ENCODE measurements at places on chromosomes 1 and 21.

GRCh38 chr1:212982430-212983152 is 32.2 kb downstream of the VASH2 start:
- DNase-seq = no peak

- no peak for DNase-seq
Measured at GRCh38 chr1:243496187-243496646, 240.4 kb downstream of the SDCCAG8 start.

- no peak for DNase-seq
Measured at GRCh38 chr1:207518608-207519236, 22.8 kb downstream of the CR1 start.

DNA sequence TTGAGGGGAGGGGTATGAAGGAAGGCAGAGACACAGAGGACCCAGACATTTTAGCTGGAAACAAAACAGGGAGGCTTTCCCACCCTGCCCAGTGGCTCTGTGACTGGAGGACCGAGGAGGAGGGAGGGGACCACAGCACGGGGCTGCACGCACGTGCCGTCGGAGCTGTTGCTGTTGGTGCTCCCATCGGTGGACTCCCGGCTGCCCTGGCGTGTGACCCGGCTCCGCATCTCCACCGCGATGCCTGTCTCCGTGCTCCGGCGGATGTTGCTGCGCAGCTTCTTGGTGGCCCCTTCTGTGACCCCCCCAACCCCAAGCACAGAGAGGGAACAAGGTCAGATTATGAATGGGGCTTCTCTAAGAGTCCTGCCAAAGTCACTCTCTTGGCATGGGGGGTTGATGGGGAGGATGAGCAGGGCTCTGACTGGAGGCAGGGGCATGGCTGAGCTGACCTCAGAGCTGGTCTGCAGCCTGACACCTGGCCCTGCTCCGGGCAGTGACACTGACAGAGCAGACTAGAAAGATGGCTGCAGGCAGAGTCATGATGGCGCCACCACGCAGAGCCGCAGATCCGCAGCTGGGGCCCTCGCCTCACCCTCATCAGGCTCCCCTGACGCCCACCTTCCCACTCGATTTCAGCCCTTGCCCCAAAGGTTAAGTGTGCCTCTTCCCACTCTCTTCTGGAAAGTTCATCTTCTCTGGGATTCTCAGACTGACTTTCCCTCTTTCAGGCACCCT is 29.6 kb downstream of the RIMS3 start:
- DNase-seq = no peak

GRCh38 chr1:183073320-183073719 is 50.1 kb downstream of the LAMC1 start:
- no peak for DNase-seq

- no peak for DNase-seq
Measured at GRCh38 chr1:27886744-27887143, 14.4 kb downstream of the THEMIS2 start.

- DNase-seq = no peak
Measured at GRCh38 chr1:8419861-8420260, 101.9 kb downstream of the SLC45A1 start.

DNA sequence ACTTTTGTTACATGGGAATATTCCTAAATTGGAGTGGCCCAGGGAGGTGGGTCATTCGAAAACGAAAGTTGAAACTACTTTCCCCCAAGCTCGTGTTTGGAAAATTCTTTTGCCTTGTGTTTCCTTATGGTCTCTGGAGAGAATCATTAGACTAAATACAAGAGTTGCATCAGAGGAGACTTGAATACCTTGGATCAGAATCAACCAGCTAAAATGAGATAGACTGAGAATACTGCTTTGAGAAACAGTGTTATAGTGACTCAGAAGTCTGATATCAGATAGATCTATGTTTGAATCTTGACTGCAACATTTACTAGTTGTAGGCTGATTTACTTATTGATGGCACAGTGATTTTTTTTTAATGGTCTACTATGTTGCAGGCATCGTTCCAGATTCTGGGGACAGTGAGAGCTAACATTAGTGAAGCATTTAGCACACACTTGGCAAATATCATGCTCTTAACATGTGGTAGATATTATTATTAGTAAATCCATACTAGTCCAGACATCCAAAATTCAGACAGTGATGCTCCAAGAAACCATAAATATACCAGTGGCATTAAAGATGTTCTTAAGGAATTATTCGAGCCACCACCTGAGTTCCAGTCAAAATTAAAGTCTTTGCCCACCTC is 12.9 kb upstream of the ACTN2 start:
- DNase-seq = no peak

GRCh38 chr1:200410566-200410878 is 686 bp upstream of the ZNF281 start:
- DNase-seq = peak; percentile 54

DNA sequence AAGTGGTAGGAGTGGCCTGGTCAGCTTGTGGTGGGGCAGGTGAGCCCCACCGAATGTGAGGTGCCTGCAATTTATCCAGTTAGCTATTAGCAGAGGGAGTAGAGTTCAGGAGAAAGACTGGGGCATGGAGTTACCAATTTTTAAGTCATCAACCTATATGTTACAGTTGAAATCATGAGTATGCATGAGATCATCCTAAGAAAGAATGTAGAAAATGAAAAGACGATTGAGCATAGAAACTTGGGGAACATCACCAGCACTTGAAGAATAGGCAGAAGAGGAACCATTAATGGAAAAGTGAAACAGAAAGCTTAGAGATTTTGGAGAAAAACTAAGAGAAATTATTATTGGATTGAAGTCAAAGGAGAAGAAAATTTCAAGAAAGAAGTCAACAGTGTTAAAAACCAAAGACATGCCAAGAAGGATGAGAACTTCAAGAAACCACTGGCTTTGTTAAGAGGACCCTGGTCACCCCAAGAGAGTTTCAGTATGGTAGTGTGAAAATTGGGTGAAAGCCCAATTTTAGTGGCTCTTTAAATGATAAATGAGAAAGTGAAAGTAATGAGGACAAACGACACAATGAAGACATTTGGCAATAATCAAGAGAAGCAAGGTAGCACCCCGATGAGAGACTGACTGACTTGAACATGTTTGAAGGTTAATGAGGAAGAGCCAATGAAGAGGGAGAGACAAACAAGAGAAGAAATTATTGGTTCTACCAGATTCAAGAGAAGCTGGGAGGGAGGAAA is 36.7 kb downstream of the DNASE2B start:
- DNase-seq = no peak

GRCh38 chr1:119141020-119141424 is 569 bp upstream of the WARS2 start:
- peak; percentile 25 for DNase-seq

- DNase-seq = no peak
Measured at GRCh38 chr21:18370301-18370700, 33.3 kb downstream of the TMPRSS15 start.

- DNase-seq = no peak
Measured at GRCh38 chr1:112444269-112444668, 48.3 kb downstream of the CTTNBP2NL start.

DNA sequence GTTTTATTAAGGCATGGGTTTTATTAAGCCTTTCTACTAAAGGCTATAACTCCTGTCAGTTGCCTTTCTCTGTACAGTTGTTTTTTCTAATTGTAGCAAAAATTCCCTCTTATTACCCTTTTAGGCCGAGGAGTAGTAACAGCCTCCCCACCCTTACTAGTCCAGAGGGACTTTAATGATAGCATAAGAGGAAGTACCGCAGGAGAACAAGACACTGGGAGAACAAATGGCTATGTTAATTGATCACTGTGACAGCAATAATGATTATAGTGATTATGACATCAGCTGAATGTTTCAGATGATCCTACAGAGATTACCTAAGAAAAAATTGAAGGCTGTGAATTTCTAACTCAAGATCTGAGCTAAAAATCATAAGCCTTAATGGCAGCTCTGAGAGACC is 383.0 kb upstream of the PTBP2 start:
- DNase-seq = no peak

DNA sequence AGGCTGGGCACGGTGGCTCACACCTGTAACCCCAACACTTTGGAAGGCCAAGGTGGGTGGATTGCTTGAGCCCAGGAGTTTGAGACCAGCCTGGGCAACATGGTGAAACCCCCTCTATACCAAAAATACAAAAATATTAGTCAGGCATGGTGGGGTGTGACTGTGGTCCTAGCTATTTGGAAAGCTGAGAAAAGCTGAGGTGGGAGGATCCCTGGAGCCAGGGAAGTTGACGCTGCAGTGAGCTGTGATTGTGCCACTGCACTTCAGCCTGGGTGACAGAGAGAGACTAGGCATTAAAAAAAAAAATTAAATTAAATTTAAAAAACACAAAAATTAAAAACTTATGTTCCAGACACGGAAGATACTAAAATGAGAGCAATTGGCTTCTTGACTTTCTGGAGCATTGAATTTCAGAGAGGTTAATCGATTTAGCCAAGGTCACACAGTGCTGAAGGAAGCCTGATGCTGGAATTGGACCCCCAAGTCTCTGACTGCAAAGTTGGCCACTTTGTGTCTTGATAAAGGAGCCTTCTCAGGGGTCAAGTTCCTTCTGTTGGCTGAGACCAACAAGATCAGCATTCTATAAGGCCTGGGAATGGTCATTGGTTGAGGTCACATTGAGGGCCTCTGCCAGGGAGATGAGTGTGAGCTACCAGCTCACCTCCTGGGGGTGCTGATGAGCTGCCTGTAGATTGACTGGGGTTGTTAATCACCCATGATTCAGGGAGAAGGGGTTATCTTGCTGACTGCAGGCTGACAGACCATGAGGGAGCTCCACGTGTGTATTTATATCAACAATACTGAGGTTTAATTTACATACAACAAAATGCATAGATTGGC is 54.3 kb downstream of the RPS6KA1 start:
- peak; percentile 32 for DNase-seq

DNA sequence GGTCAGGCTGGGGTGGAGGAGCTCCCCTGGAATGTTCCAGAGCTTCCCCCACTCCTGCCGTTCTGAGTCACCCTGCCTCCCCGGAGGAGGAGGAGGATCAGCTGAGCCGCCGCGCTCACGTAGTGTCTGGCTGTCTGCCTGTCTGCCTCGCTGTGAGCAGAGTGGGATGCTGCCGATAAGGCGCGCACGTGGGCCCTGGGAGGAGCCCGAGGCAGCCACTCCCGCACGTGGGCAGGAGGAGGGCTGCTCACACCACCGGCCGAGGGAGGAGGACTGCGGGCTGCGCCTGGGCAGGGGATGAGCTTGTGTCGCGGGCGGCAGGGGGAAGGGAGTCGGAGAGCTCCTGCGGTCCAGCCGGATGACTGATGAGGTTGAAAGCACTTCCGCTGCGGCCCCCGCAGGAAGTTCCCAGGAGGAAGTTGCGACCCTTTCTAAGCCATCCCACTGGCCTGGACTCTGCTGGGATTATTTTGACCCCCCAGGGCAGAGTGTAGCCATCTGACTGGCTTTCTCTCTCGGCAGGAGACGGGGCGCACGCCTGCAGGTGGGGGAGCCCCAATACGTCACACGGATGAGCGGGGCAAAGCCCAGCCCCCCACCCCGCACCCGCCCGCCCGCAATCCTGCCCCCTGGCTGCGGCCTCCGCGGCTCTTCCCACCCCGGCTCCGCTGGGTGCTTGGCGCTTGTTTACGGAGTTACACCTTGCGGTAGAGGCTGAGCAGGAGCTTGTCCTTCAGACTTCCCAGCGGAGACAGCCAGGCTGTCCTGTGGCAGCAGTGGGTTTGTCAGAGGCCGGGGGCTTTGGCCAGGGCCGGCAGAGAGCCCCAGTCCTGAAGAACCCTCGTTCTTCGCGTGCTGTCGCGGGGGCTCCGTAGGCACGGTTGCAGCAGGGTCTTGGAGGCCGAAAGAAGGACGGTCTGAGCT is 9.8 kb downstream of the PDXK start:
- peak; percentile 89 for DNase-seq

DNA sequence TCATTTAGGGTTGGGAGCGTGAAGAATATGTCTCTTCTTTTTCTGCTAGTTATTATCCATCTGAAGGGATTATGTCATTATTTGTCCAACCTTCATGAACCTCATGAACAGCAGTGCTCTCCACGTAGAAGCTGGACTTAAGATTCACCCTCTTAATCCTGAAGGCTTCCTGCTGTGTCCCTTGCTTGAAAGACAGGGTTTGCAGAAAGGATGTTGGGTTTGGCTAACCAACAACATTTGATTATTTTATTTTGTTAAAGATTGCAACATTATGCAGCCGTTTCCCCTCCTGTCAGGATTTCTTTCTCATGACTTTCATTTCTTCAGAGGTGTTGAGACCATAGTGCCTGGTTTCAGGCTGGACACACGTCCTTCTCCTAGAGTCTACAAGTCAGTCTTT is 75.2 kb downstream of the NGF start:
- DNase-seq = no peak

DNA sequence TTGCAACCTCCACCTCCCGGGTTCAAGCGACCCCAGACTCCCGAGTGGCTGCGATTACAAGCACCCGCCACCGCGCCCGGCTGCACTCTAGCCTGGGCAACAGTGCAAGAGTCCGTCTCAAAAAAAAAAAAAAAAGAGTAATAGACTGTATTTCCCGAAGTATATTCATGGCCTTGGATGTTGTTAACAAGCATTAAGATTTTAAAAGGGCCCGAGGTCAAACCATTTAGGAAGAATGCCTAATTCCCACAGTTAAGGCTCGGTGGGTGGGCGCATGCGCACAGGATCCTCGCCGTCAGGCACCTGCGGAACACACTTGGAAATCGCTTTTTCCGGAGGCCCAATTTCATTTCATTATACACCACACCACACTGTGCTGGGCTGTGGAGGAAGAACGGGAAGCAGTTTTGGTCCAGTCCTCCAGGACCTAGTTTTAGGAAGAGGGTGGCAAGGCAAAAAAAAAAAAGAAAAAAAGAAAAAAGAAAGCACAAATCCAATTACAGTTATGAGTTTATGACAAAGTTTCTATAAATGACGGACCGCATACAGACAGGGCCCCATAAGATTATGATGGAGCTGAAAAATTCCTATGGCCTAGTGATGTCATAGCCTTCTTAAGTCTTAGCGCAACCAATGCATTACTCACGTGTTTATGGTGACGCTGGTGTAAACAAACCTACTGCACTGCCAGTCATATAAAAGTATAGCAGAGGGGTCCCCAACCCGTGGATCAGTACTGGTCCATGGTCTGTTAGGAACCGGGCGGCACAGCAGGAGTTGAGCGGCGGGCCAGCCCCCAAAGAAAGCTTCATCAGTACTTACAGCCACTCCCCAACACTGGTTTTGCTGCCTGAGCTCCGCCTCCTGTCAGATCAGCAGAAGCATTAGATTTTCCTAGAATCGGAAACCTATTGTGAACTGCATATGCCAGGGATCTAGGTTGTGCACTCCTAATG is 38.2 kb downstream of the H3-3A start:
- DNase-seq = no peak

DNA sequence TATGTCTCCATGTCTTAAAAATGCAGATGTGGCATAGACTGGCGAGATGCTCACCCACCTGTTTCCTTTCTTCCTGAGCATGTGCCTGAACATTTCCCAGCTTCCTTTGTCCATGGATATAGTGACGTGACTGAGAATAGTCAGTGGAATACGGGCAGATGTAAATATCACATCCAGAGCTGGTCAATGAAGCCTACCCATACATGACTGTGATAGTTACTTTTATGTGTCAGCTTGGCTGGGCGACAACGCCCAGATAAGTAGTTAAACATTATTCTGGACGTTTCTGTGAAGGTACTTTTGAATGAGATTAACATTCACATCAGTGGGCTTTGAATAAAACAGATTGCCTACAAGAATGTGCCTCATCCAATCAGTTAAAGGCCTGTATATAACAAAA is 135.7 kb downstream of the RGS7 start:
- no peak for DNase-seq

GRCh38 chr1:23875382-23875781 is 7.3 kb upstream of the FUCA1 start:
- no peak for DNase-seq

- DNase-seq = no peak
Measured at GRCh38 chr1:27940870-27941560, 6.2 kb downstream of the SMPDL3B start.

- no peak for DNase-seq
Measured at GRCh38 chr1:47508702-47509431, 71.0 kb downstream of the FOXD2 start.
